ENCODE measurements at places on chromosomes 1 and 21. TPM values are rescaled to one million over a fixed set of nuclear protein-coding genes. Genes with fewer than 3 reads are reported as not detected.

FCRL2 gene
- not detected for total RNA-seq

TRMT13 gene
- 19.4 TPM for total RNA-seq

TBX19 gene
- 0.48 TPM for total RNA-seq

ZMYND12 gene
- total RNA-seq, result 0.42 TPM

TMPRSS15 gene
- total RNA-seq, result not detected

CLEC20A gene
- not detected for total RNA-seq

MATN1 gene
- not detected for total RNA-seq

FCRL5 gene
- total RNA-seq, result 1.1 TPM

MPZ gene
- total RNA-seq, result 3.6 TPM

CD2 gene
- not detected for total RNA-seq

SMAP2 gene
- total RNA-seq, result 8.2 TPM

PTPRF gene
- 192 TPM for total RNA-seq

EFNA3 gene
- 3.9 TPM for total RNA-seq

FCRL6 gene
- not detected for total RNA-seq

RNU1-2 gene
- total RNA-seq, result 2,051 TPM

TMEM240 gene
- 7.7 TPM for total RNA-seq

PPM1J gene
- 13.2 TPM for total RNA-seq

C1QC gene
- not detected for total RNA-seq

FAM72C gene
- 6.0 TPM for total RNA-seq

C8A gene
- total RNA-seq, result not detected

MIA3 gene
- 55.2 TPM for total RNA-seq

CSMD2 gene
- total RNA-seq, result 5.2 TPM

CLCA4 gene
- not detected for total RNA-seq

TXNIP gene
- total RNA-seq, result 23.2 TPM

DNASE2B gene
- total RNA-seq, result not detected

BECN2 gene
- not detected for total RNA-seq

S100A7 gene
- not detected for total RNA-seq

MIGA1 gene
- total RNA-seq, result 6.3 TPM

CNR2 gene
- not detected for total RNA-seq

VANGL1 gene
- total RNA-seq, result 13.5 TPM

CORT gene
- not detected for total RNA-seq

SYCP1 gene
- total RNA-seq, result not detected

MROH9 gene
- not detected for total RNA-seq

TAL1 gene
- 0.04 TPM for total RNA-seq

EPHB2 gene
- total RNA-seq, result 8.3 TPM

FCRLB gene
- total RNA-seq, result not detected

F13B gene
- not detected for total RNA-seq

SPRR1A gene
- total RNA-seq, result not detected

TPM3 gene
- 508 TPM for total RNA-seq

INKA2 gene
- 11.9 TPM for total RNA-seq

RGS13 gene
- not detected for total RNA-seq

GRIK1 gene
- total RNA-seq, result not detected

OR2L8 gene
- 0.24 TPM for total RNA-seq

TAS1R3 gene
- 0.28 TPM for total RNA-seq

FCMR gene
- not detected for total RNA-seq

BEND5 gene
- 5.6 TPM for total RNA-seq

SASS6 gene
- 15.2 TPM for total RNA-seq

MAP3K7CL gene
- not detected for total RNA-seq

POU3F1 gene
- 5.8 TPM for total RNA-seq

GJA5 gene
- 0.33 TPM for total RNA-seq

EXOSC10 gene
- total RNA-seq, result 83.4 TPM
